T-helper 9 cell (primary cell): ENCODE measurements at places on chromosomes 2 and 18.
A peak's percentile ranks its signal among the peaks of the same experiment; 100 is the strongest.

- DNase-seq = peak; percentile 91
Observed at GRCh38 chr18:21704603-21705364, at the start of gene ABHD3. Gene ABHD3 (minus strand): TSS chr18:21704774. CDS start chr18:21704665, 109 bp downstream.

GRCh38 chr2:43461453-43462073 lies 134.3 kb downstream of the THADA start:
- DNase-seq = no peak

DNA sequence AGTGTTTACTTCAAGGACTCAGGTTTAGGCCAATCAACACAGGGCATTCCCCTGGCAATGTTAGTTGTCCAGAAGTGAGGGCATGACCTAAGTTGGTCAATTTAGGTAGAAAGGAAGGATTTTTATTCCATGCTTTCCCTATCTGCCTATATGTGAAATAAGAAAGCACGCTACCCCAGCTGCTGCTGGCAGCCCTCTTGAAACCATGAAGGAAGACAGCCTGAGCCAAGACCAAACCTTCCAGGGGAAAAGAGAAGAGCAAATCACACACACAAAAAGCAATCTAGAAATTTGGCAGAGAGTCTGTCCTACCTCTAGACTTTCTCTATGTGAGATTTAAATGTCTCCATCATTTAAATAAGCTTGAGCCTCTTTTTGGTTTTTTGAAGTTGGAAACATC lies 387.6 kb downstream of the TNS1 start:
- no peak for DNase-seq

GRCh38 chr2:232927793-232928550 lies 57.9 kb downstream of the SNORC start:
- no peak for DNase-seq

GRCh38 chr18:3538456-3538855 lies 88.5 kb downstream of the TGIF1 start:
- DNase-seq = no peak

GRCh38 chr2:75596784-75597183 lies 36.0 kb upstream of the EVA1A start:
- no peak for DNase-seq

DNA sequence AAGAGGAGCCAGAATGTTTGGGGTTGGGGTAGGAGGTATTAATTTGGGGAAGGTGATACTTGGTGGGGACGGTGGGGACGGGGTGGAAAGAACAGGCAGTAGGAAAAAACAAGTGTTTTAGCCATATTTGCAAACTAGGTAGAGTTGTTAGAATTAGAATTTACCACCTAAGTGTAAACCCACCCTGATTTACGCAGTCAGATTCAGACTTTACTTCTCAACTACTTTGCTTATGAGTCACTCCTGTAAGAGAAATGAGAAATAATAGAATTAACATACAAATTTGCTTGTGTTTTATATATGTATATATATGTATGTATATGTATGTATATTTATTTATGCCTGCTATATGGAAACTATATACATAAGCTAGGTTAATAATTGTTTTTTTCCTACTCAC lies 1168.2 kb upstream of the ZEB2 start:
- DNase-seq = no peak

DNA sequence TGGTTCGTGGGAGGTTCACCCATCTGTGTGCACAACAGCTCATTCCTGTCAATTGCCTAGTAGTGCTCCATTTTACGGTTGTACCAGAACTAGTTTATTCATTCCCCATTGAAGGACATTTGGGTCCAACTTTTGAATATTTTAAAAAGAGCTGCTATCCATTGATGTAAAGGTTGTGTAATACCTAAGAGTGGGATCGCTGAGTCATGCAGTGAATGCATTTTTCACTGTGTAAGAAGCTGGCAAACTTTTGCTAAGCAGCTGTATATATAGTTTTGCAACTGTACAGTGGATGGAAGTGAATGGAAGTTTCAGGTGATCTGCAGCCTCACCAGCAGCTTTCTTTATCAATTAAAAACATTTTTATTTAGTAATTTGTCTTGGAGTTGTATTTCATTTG lies 104.5 kb downstream of the DCDC2C start:
- no peak for DNase-seq
